ENCODE measurements at places on chromosomes 13 and 19. TPM values are rescaled to one million over a fixed set of nuclear protein-coding genes. Genes with fewer than 3 reads are reported as not detected.

The ELL gene
- total RNA-seq: 13.1 TPM

The CPB2 gene
- total RNA-seq: not detected

The ATP4B gene
- not detected for total RNA-seq

The S1PR4 gene
- total RNA-seq: not detected

The POGLUT2 gene
- total RNA-seq: 8.6 TPM

The ICAM4 gene
- 2.7 TPM for total RNA-seq

The TSHZ3 gene
- total RNA-seq: 4.2 TPM

The ACP7 gene
- 0.17 TPM for total RNA-seq

The CHST8 gene
- total RNA-seq: not detected

The ELSPBP1 gene
- total RNA-seq: not detected

The RGL3 gene
- total RNA-seq: 4.4 TPM

The TLE5 gene
- total RNA-seq: 118 TPM

The SPC24 gene
- total RNA-seq: 26.3 TPM

The NFKBIB gene
- 7.4 TPM for total RNA-seq

The ZNF229 gene
- 18.0 TPM for total RNA-seq

The PTGIR gene
- total RNA-seq: 0.77 TPM

The PRSS57 gene
- total RNA-seq: not detected

The CRX gene
- not detected for total RNA-seq

The TNFSF13B gene
- 5.5 TPM for total RNA-seq

The HCN2 gene
- total RNA-seq: 1.5 TPM

The CD79A gene
- total RNA-seq: not detected

The PSPN gene
- 0.60 TPM for total RNA-seq

The IZUMO4 gene
- total RNA-seq: 1.9 TPM

Measured in bronchial smooth muscle cell (primary cell).